ENCODE measurements at places on chromosomes 12 and 14. TPM values are rescaled to one million over a fixed set of nuclear protein-coding genes. Genes with fewer than 3 reads are reported as not detected.

EIF2S3B gene
- 0.45 TPM for total RNA-seq

CMTM5 gene
- not detected for total RNA-seq

RPL10L gene
- not detected for total RNA-seq

TPH2 gene
- total RNA-seq, result not detected

STON2 gene
- total RNA-seq, result 0.42 TPM

RFLNA gene
- total RNA-seq, result not detected

IL23A gene
- total RNA-seq, result 1.3 TPM

ASIC1 gene
- 0.17 TPM for total RNA-seq

SIRT4 gene
- total RNA-seq, result 2.4 TPM

GOLGA5 gene
- total RNA-seq, result 21.0 TPM

ATXN7L3B gene
- total RNA-seq, result 18.4 TPM

DACT1 gene
- not detected for total RNA-seq

TDRD9 gene
- total RNA-seq, result 1.1 TPM

TTLL5 gene
- 32.1 TPM for total RNA-seq

SYNE3 gene
- total RNA-seq, result 62.4 TPM

SLC38A2 gene
- 192 TPM for total RNA-seq

PTPRB gene
- total RNA-seq, result 0.31 TPM

PPP1R1A gene
- total RNA-seq, result not detected

REP15 gene
- 0.26 TPM for total RNA-seq

MAGOHB gene
- total RNA-seq, result 84.0 TPM

KLRC4 gene
- total RNA-seq, result 17.8 TPM

GXYLT1 gene
- 10.3 TPM for total RNA-seq

DDX11 gene
- 102 TPM for total RNA-seq

PIWIL1 gene
- total RNA-seq, result not detected

C12orf50 gene
- not detected for total RNA-seq

KLRG1 gene
- 6.7 TPM for total RNA-seq

DTX3 gene
- 18.4 TPM for total RNA-seq

AKT1 gene
- 229 TPM for total RNA-seq

DEGS2 gene
- total RNA-seq, result not detected

NKX2-1 gene
- total RNA-seq, result not detected

SLC35F4 gene
- not detected for total RNA-seq

EMP1 gene
- 4.2 TPM for total RNA-seq

SARNP gene
- 68.0 TPM for total RNA-seq

TAS2R42 gene
- total RNA-seq, result not detected

TMPRSS12 gene
- not detected for total RNA-seq

C14orf39 gene
- total RNA-seq, result not detected

TSPAN19 gene
- not detected for total RNA-seq

CD27 gene
- 2.2 TPM for total RNA-seq

TSPAN8 gene
- not detected for total RNA-seq

LRRK2 gene
- 0.47 TPM for total RNA-seq
